Posterior vena cava (tissue), 2 donors: ENCODE measurements at places on chromosomes 5 and 9.

DNA sequence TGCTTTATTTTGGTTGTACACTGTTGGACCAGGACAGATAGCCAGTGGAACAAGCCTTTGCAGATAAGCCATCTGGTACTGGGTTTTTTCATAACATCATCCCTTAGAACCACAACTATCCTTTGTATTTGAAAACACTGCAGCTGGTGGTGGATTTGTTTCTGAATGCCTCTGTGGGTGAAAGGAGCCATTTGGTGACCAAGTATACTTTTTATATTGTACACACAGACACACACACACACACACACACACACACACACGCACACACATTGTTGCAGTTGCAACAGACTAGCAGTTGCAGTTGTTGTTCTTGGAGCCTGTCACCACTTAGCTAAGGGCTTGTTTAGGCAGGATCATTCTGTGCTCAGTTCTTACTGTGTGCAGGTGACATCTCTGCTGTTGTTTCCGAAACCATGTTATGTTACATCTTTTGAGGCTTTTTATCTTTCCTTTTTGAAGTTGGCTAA lies 22.9 kb upstream of the CAVIN4 start:
- DNase-seq = no peak

GRCh38 chr5:125227333-125228095 lies 481.1 kb upstream of the ZNF608 start:
- DNase-seq = no peak

DNA sequence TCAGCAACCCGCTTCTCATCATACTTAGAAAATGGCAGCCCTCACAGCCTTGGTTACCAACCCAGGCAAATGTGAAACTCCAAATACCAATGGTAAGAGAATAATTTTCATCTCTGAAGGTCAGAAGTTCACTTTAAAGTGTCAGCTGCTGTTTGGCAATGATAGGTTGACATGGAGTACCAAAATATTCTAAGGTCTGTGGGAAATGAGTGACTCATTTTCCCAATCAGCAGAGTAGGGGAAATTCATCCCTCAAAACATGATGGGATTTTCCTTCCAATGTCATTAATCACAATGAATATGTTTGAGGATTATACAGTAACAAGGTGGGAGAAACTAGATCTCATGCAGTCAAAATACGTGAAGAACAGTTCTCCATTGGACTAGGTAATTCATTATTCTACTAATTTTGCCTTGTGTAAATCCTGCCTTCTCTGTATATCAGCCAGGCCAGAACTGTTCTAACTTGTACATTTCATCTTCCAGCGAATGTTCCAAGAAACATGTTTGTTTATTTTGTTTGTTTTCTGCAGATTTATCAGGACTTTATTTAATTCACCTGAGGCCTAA lies 53.1 kb upstream of the ERBIN start:
- DNase-seq = no peak

- no peak for DNase-seq
Observed at GRCh38 chr9:7228726-7229125, 471.0 kb downstream of the KDM4C start.

DNA sequence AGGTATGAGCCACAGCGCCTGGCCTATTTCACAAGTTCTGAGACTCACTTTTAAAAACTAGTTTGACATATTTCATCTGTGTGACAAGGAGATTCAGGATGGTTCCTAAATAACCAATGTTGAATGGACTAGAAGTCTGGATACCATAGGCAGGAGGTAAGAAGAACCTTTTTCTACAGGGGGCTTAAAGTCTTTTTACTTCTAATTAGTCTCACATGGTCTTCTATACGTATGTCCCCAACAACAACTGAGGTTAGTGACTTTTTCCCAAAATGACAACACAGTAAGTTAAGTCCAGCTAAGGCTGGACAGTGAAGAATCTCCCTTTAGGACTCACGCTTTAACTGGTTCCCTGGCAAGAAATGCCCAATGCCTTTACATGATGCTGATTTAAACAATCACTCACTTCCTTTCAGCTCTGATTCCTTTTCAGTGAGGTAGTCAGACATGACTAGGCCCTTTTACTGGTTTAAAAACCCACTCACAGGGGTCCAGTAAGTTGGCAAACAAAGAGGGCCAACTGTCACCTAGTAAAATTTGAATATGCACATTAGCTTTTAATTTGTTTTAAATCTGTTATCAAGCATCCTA lies 12.1 kb upstream of the HAUS6 start:
- DNase-seq = no peak

GRCh38 chr9:130672933-130673615 lies 8.7 kb downstream of the PRDM12 start:
- DNase-seq = no peak

DNA sequence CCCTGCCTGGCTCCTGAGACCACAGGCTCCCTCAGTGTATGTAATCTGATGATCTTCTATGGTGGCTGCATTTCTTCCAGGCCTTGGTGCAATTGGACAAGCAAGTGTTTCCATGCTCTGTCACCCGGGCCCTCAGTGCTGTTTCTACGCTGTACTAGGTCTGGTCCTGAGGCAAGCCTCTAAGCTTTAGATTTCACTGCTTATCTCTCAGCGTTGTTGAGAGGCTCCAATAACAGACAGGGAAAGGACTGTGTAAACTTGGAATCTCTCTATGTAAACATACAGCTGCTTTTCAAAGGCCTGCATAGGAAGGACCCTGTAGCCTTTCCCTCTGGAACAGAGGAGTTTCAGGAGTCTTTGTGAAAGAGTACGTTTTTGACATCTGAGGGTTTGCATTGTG lies 38.6 kb upstream of the NFIB start:
- no peak for DNase-seq

GRCh38 chr9:16623989-16624743 lies 246.3 kb downstream of the BNC2 start:
- no peak for DNase-seq

DNA sequence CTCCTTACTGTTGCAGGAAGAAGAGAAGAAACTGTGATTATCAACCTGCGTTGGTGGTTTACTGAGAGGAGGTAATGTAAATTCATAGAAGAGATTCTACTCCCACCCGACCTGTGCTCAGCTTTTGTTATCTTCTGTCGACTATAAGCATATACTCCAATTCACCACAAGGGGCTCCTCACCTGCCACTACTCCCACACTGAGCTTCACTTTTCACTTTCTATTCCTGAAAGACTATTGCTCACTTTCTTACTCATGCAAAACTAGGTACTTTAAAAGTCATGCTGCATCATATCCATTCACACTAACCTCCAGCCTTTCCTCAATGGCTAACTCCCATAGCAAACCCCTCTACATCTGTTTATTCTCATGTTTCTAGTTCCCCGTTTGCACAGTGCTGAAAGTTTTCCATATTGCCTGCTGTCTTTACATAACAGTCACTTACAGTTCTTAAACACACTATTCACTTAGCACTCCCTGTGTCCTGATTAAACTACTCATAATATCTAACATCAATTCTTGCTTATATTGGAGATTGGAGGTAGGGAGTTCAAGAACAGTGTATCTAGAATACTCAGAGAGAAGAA lies 1062.6 kb downstream of the NR2F1-AS1 start:
- no peak for DNase-seq

GRCh38 chr5:150208187-150209098 lies 18.6 kb downstream of the SLC6A7 start:
- no peak for DNase-seq

DNA sequence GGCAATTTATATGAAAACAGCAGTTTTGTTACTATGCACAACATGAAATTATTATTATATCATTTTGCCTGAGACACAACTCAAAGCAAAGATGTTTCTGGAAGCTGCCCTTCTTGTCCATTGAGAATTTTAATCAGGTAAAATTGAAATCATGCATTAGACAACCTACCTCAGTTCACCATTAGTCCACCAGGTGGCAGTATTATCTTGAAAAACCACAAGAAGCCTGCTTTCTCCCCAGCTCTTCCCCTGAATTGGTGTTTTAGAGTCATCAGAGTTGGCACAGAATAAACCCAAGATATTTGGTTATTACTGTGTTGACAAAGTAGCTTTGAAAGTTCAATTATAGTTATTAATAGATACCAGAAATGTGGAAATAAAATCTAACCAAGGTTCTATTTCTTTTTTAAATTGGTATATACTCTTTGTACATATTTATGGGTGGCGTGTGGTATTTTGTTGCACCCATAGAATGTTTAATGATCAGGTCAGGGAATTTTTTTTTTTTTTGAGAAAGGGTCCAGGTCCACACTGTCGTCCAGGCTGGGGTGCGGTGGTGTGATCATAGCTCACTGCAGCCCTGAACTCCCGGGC lies 25.7 kb downstream of the UTP15 start:
- no peak for DNase-seq

- DNase-seq = no peak
Observed at GRCh38 chr9:126788046-126788445, 16.8 kb upstream of the ZBTB43 start.

- DNase-seq = no peak
Observed at GRCh38 chr9:133932633-133933032, 59.5 kb downstream of the VAV2 start.
